Effector CD4-positive, alpha-beta T cell (primary cell): ENCODE measurements at places on chromosomes 2 and 18.

DNA sequence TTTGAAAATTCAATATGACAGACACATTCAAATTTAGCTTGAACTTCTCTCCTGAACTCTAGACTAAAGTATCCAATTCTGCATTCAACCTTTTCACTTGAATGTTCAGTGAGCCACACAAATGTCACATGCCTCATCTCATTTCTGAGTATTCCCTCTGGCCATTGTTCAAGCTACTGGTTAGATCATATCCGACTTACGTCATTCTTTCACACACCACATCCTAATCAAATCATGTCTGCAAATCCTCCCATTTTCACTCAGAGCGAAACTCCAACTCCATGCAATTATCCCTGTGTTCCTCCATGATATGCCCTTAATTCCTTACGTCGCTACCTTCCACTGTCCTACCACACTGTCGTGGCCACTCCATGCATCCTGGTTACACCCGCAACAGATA, 425.1 kb downstream of the CBLN2 start:
- DNase-seq: no peak

DNA sequence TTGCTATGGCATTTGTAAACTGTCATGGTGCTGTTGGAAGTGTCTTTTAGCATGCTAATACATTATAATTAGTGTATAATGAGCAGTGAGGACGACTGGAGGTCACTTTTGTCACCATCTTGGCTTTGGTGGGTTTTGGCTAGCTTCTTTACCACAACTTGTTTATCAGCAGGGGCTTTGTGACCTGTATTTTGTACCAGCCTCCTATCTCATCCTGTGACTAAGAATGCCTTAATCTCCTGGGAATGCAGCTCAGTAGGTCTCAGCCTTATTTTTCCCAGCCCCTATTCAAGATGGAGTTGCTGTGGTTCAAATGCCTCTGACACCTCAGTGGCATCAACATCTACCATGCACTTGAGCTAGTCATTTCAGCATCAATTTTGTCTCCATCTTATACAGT, 29.7 kb downstream of the LYPD6 start:
- no peak for DNase-seq

GRCh38 chr2:111157798-111158197, 37.1 kb downstream of the BCL2L11 start:
- DNase-seq: no peak

DNA sequence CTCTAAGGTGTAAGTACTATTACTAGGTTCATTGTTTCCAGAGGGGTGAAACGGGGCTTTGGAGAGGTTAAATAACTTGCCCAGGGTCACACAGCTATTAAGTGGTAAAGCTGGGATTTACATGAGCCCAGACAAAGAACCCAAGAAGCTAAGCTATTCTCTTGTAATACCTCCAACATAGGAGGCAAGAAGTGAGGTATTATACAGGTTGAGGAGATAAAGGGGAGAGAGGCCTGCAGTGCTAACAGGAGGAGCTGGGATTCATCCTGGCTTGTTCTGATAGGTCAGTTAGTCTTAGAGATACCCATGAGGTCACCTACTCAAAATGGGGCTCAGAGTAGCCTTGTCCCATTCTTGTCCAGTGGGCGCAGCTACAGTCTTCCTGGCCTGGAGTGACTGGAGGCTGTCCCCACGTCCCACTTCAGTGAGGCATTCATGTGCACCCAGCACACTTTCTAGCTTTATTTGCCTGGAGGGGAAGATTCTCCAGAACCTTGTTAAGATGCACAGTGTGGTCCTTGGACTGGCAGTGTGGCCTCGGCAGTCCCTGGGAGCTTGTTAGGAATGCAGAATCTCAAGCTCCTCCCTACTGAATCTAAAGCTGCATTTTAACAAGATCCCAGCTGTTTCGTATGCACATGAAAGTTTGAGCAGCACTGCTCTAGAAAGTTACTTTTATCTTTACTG, 63.5 kb downstream of the MEIS1 start:
- DNase-seq: no peak

GRCh38 chr2:238104226-238104690, 4.1 kb downstream of the ESPNL start:
- DNase-seq: no peak

GRCh38 chr2:224027070-224027469, 12.0 kb downstream of the SERPINE2 start:
- no peak for DNase-seq

- no peak for DNase-seq
Observed at GRCh38 chr2:11571170-11571569, 37.3 kb downstream of the GREB1 start.

DNA sequence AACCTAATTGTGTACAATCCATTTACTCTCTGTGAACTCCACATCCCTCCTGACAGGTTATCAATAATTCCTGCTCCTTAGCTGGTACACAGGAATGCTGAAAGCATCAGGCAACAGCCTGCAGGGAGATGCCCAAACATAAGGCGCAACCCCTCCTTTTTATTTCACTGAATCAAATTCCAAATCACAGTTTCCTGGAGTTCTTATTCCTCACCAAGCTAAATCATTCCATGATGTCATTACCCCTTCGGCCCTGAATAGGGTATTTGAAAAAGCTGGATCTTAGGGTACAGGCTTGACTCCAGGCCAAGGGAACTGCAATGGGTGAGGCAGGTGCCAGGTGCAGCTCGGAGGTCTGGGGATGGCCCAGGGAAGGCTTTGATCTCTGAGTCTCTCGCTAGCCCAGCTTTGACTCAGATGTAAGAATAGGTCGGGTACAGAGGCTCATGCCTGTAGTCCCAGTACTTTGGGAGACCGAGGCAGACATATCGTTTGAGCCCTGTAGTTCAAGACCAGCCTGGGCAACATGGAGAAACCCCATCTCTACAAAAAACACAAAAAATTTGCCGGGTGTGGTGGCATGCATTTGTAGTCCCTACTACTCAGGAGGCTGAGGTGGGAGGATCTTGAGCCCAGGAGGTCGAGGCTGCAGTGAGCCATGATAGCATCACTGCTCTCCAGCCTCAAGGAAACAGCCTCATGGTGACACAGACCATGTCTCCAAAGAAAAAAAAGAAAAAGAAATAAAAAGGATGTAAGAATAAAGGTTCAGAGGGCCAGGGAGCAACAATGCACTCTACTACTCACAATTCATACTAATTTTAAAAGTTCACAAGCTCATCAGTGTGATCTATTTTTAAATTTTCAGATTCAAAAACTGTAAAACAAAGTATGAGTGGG, 6.8 kb downstream of the FHL2 start:
- no peak for DNase-seq

GRCh38 chr18:48165111-48165866, 234.8 kb upstream of the SMAD2 start:
- no peak for DNase-seq

DNA sequence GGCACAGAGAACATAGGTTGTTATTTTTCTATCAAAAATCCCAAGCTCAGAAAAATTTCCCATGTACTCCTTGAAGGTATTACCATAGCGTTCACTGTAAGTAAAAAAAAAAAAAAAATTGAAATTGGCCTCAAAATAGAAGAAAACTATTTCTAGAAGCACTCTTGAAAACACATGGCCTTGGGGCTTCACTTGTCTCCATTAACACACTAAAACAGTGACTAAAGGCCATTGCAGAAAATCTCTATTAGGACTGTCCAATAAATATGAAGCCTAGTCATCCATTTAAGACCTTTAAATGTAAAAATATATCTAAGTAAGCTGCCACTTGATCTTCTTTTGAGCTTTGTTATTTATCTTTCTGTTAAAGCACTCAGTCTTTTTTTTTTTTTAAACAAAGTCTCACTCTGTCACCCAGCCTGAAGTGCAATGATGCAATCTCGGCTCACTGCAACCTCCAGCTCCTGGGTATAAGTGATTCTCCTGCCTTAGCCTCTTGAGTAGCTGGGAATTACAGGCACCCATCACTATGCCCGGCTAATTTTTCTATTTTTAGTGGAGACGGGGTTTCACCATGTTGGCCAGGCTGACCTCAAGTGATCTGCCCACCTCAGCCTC, 35.8 kb downstream of the CCDC68 start:
- DNase-seq: no peak

DNA sequence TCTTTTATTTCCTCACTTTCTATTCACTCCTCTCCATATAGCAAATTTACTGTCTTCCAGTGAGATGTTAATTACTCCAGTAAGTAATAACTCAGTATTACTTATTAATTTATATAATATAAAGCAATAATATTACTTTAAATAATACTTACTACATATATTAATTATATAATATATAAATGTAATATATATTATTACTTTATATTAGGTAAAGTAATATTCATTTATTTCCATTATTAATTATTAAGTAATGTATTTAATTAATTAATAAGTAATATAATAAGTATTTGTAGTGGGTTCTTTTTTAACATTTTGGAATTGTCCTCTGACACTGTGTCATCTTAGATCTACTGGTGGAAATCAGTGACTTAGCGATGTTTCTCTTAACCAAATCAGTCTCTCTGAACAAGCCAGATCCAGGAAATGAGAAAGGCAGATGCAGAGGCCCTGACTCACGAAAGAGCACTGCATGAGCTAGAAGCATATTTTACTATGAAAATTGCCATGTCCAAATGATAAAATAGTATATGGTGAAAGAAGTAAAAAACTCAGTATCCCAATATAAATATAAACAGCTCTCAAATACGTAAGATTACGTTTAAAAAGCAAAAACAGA, 115.9 kb downstream of the DSEL start:
- DNase-seq: no peak

DNA sequence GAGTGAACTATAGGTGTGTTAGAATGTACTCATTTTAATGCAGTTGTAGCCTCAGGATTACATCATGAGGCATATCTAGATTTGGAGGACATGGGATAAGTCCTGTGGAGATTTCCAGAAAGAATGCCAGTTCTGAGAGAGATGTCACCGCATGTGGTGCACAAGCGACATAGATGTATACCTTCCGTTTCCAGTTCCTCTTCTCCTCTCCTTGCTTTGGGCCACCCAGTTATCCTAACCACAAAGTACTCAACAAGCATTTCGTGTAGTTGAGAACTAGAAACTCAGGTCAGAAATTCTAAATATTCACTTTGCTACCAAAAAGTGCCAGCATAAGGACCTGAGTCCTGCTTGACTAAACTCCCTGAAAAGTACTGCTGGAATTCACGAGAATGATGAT, 66.5 kb downstream of the KCTD18 start:
- DNase-seq: no peak

- DNase-seq: no peak
Observed at GRCh38 chr2:118112771-118113334, 24.6 kb downstream of the INSIG2 start.

DNA sequence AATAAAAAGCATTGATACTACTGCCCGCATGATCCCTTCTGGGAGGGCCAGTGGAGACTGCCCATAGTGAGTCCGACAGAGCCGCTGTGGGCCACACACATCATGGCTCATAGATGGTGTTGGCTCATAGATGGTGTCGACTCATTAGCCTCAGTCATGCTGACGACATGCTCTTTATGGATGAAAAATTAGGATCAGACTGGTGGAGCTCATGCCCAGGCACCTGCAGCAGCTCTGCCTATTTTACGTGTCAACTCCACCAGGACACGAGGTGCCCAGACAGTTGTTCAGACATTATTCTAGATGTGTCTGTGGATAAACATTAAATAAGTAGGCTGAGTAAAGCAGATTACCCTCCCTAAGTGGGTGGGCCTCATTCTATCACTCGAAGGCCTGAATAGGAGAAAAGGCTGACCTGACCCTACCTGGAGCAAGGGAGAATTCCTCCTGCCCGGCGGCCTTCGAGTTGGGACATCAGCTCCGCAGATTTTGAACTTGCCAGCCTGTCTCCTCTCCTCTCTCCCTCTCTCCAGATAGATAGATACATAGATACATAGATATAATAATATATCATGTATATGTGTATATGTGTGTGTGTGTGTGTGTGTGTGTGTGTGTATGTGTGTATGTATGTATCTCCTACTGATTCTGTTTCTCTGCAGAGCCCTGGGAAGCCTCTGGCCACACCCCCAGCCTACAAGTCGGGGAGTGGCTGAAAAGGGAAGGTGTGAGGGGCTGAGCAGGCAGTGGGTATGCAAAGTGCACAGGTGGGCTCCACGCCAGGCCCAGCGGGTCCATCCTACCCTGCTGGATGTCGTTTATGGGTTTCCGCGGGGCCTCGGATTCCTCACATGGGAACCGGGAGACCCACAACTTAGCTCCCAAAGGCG, 13.6 kb upstream of the TEX51 start:
- DNase-seq: no peak

DNA sequence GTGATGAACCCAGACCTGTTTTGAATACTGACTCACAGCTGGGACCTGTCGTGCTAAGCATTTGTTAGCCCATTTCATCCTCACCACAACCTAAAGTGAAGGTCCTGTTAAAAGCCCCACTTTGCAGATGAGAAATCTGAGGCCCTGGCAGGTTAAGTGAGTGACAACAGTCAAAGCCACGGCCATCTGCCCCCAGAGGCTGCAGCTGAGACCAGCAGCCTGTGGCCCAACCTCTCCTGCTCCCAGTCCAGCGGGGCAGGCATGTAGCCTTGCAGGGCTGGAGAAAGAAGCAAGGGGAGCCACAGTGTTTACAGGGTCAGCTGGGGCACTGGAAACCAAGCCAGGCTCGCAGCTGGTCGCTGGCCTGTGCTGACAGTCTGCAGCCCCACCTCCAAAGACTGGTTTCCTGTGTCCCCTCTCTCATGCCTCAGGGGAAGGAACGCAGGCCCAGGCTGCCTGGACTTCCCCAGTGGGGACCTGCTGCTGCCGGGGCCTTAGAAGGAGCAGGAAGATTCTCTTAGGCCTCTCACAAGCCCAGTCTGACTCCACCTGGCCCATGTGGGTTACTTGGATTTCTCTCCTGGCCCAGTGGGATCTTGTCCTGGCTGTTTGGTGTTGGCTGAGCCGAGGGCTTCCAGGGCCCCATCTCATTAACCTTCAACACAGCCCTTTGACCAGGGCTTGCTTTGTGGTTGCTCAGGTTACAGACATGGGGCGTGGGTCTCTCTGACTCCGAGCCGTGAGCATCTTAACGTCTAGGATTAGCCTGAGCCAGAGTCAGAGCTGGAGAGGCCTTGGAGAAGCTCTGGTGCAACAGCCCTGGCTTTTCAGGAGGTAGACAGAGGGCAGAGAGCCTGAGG, 1.7 kb downstream of the INPP5D start:
- no peak for DNase-seq

DNA sequence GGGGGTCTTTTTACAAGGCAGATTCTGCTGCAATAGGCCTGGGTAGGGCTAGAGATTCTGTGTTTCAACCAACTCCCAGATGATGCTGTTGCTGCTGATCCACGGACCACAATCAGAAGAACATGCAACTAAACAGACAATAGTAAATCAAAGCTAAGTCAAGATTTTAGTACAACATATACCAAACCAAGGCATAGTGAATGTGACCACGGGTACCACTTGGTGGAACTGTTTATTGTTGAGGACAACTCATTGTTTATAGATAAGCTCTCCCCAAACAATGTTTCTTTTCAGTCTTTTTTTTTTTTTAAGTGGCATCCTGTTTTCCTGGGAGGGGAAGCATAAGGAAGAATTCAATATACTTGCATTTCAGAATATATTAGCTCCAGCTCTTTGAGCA, 36.0 kb upstream of the DARS1 start:
- DNase-seq: no peak

DNA sequence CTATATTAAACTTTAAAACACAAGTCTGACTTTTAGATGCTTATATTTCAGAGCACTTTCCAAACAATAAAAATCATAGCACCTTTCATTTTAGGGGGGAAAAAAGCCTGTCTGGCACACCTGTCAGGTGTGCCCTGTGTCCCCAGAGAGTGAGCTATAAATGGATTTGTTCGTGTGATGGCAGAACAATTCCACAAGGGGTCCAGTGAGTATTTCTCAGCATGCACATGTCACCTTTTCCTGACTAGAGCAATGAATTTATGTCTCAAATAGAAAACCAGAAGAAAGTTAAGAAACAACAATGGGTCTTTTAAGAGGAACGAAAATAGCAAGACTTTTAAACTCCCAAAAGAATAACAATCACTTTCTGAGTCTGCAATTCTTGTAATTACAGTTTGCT, 55.9 kb downstream of the ACVR1C start:
- no peak for DNase-seq
